ENCODE measurements at places on chromosomes 12 and 14.

- no peak for DNase-seq
These were observed 433.4 kb upstream of the OR4E1 start for GRCh38 chr14:22106700-22107697.

- no peak for DNase-seq
These were observed 306.2 kb downstream of the GALC start for GRCh38 chr14:87686746-87687145.

- no peak for DNase-seq
These were observed 99.6 kb downstream of the LIN7A start for GRCh38 chr12:80838024-80838658.

DNA sequence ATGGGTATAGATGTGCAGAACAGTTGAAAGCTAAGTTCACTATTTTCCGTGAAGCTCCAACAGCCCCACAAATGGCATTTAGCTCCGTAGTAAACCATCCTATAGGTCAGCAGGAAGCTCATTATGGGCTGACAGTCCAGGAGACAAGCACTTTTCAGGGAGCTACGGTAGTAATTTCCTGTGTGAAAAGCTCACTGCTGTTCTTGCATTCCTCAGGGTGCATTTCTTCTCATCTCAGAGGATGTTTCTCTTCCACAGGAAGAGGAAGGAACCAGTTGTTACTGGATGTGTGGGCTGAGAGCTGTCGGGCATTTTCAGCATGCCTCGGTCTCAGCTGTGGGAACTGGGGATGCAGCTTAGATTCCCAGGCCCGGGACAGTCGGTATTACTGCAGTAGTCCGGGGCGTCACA, 72.8 kb downstream of the GALNT4 start:
- no peak for DNase-seq

GRCh38 chr12:77045183-77045582, 20.2 kb downstream of the E2F7 start:
- DNase-seq, result no peak

GRCh38 chr14:22319526-22320361, 269.3 kb downstream of the DAD1 start:
- DNase-seq, result peak; percentile 41

DNA sequence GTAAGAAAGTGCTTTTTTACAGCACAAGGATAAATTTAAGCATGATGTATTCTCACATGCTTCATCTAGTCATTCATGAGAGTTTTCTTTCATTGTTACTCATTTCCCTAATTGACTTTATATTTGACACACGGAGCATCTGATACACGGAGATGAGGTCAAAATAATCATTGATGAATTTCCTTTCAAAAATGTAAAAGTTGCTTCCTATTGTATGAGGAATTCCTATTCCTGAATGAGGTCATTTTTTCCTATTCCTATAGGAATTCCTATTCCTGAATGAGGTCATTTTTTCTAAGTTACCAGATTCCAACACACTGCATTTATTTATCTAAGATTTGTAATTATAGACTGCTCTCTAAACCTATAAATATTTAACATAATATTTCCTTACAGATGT, 316.7 kb upstream of the KITLG start:
- DNase-seq, result no peak

DNA sequence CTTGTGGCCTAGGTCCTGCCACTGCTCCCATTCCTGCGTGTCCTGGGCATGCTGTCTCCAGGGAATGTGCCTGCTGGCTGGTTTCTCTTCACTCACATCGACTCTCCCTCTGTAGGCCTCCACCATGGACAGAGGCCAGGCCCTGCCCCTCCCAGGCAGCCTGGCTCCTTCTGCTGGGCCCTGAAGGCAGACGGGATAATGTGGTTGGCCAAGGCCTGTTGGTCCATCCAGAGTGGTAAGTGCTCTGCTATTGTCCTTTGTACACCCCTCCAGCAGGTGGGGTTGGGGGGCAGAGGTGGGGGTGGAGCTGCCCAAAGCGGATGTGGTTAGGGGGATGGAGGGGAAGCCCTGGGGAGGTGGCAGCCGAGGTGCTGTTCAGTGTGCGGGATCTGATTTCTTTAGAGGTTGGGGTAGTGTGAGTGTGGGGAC, 9.5 kb upstream of the NR4A1 start:
- peak; percentile 78 for DNase-seq

DNA sequence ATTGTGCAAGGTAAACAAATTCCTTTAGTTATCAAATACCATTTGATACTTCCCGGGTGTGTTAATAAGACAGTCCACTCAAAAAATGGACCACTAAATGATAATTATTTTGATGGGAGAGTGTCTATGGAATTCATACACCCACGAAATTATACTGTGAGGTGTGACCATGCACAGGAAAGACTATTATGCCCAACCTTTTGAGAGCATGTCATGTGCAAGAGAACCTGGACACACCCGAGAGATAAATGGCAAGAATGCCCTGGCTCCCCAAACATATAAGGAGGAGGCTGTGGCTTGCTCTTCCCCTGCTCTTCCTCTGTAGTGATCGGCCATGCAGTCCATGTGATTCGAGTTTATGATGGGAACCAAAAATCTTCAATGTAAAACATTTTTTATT, 119.5 kb upstream of the BCL2L14 start:
- DNase-seq, result no peak

DNA sequence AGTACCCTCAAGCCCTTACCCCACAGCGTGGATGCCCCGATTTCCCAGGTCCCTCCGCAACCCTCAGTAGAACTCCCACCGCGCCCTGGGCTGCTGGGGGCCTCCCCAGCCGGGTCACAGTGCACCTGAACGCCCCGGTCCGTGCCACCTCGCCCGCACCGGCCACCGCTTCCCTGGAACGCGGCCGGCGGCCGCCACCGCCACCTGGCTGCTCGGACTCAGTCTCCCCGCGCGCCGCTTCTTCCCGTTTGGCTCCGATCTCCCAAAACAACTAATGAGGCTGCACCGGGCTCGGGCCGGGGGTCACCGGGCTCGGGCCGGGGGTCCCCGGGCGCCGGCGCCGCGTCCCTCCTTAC, 1.0 kb downstream of the ITPK1 start:
- DNase-seq, result no peak

DNA sequence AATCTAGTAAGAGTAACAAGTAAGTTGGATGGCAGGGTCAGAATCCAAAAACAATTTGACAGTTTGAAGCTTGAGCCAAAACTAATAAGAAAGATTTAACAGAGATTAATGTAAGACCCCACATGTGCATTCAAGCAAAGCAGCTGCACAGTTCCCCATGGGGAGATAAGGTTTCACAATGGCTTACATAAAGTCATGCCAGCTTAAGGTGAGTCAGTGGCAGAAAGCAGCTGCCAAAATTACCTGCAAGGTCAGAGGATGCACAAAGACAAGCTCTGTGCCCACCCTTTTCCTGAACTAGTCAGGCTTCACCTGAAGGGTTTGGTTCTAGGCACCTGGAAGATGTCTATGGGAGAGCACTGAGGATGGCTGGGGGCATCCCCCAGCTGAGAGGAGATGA, 36.6 kb upstream of the KRT77 start:
- no peak for DNase-seq

- no peak for DNase-seq
These were observed 511.8 kb upstream of the FOXG1 start for GRCh38 chr14:28254768-28255167.

DNA sequence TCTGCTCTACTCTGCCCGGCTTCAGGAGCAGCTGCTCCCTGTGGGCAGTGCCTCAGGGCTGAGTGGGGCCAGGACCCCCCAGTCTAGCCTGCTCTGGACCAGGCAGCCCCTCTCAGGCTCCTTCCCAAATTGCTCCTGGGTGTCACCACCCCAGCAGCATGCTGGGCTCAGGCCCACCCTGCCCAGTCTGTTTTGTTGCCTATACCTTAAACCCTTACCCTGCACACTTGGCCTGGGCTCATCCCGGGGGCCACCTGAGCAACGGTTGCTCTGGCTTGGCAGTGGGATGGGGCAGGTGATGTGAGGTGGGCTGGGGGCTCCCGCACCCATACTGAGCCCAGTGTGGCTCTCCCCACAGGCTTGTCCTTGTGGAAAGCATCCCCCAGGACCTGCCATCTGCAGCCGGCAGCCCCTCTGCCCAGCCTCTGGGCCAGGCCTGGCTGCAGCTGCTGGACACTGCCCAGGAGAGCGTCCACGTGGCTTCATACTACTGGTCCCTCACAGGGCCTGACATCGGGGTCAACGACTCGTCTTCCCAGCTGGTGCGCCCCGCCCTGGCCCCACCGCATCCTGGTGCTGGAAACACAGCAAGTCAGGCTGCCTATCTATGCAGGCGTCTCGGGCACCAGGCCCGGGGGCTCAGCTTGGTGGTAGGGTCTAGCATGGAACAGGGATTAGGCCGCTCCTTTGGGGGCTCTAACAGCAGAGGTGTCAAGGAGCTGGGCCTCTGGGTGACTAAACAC, 3.9 kb downstream of the PLD4 start:
- DNase-seq, result peak; percentile 8

DNA sequence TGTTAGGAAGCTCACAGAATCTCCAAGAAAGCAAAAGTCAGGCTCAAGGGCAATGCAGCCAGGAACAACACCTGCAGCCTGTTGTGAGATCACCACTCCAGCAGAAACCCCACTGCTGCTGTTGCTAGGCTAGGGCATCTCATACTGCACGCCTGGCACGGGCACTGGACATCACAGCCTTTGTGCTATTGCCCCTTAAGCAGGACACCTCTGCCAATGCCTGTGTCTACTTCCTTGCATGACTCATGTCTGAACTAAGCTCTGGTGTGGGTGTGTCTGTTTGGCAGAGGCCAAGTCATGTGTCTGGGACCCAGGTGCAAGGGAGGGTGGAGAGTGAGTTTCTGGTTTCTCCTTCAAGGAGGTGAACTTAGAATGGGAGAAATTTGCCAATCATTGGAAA, 10.0 kb upstream of the DDX47 start:
- DNase-seq, result peak; percentile 57

DNA sequence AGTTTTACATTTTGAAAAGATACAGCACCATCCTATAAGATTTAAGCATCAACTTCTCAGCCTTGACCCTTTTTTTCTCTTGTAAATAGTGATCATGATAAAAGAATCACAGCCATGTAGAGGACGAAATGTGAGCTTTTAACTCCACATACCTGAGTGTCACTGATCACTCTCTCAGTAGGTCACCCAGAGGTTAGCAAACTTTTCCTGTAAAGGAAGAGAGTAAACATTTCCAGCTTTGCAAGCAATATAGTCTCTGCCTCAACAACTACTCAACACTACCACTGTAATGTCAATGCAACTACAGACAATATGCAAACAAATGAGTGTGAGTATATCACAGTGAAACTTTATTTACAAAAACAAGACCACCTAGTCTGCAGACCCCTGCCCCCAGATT, 912.1 kb downstream of the DIO2 start:
- no peak for DNase-seq

GRCh38 chr14:77275041-77275580, 4.1 kb upstream of the NGB start:
- no peak for DNase-seq

DNA sequence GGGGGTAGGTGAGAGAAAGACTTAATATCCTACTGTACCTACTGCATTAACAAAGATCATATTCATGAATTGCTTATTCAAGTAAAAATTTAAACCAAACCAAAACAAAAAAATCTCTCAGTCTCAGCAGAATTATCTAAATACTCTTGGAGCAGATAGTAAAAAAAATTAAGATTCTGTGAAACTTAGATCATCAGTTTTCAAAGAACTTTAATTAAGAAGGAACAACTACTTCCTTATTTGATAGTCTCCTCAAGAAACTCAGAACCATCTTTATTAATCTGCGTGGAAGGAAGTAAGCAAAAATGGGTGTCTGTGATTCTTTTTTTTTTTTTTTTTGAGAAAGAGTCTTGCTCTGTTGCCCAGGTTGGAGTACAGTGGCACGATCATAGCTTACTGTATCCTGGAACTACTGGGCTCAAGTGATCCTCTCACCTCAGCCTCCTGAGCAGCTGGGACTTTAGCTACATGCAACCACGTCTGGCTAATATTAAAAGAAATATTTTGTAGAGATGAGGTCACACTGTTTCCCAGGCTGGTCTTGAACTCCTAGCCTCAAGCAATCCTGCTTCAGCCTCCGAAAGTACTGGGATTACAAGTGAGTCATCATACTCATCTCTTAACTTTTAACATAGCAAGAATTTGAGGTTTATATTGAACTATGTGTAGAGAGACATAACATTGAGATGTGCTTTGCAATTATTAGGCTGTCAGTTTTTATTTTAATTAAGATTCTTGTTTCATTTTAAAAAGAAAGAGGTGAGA, 37.4 kb downstream of the GAS2L3 start:
- DNase-seq, result no peak

DNA sequence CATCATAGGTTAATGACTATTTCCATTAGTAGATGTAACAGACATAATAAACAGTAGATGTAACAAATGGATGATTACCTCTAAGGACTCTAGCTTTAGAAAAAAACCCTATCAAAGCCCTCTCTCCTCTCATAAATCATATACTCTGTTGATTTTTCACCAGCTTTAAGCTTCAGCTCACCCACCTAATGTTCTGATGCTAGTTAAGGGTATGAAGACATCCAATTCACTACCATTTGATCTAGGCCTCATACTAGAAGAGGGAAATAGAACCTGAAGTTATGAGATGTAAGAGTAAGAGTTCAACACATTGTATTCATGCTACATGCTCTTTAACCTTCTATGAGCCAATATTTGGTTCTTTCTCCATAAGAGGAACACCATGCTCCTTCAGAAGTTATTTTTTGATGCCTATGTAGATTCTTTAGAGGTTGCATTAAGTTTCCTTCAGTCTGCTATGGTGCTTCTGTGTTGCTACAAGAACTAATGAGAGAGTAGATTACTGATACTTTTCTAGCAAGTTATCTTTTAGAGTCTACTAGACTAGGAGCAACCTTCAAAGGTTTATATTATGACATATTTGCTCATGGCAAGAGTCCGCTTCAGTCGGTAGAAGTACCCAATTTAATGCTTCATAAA, 16.0 kb downstream of the A2M start:
- no peak for DNase-seq
